Activated CD4-positive, alpha-beta memory T cell treated with anti-CD3 and anti-CD28 coated beads for 36 hours (primary cell): ENCODE measurements at places on chromosomes 3 and 15. TPM values are rescaled to one million over a fixed set of nuclear protein-coding genes. Genes with fewer than 3 reads are reported as not detected.
A peak's percentile ranks its signal among the peaks of the same experiment; 100 is the strongest.

NR2E3 gene
- total RNA-seq: not detected

DNA sequence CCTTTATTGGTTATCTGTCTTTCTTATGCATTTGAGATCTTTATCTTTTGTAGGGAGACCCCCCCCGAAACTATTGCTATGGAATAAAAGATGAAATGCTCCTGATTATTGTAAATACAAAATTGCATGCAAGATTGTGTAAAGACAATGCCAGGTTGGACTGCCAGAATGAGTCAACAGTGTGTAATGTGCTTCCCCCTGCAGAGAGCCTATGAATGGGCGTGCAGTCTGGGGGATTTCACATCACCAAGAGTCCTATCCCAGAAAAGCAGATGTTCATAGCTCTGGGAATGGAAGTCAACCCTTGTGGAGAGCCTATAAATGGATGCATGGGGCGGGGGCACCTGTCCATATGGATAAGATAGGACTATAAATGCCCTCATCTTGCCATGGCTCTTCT, 584.3 kb downstream of the NSUN3 start:
- no peak for DNase-seq

- DNase-seq: no peak
These were observed 640.9 kb downstream of the SQOR start for GRCh38 chr15:46275701-46276100.

LMLN gene
- 3.8 TPM for total RNA-seq

GRCh38 chr15:57044072-57044702, 125.7 kb downstream of the TCF12 start:
- DNase-seq: no peak

- peak; percentile 10 for DNase-seq
These were observed 52.3 kb downstream of the WNT5A start for GRCh38 chr3:55434789-55435188.

KCTD6 gene
- total RNA-seq: 8.0 TPM

DNA sequence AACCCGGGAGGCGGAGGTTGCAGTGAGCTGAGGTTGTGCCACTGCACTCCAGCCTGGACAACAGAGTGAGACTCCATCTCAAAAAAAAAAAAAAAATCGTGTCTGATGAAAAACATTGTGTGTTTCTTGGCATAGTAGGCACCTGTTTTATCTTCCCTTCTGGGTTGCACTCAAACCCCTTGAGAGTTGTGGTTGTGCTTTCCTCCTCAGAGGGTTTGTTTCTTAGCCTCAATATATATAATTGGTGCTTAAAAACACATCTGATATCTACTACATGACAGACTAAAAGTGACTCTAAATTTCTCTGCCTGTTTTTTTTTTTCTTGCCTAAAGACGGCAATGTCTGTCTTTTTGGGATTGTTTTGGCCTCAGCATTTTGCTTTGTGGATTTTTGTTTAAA, 7.6 kb downstream of the NR1D2 start:
- no peak for DNase-seq

GRCh38 chr3:183551930-183552329, 3.6 kb downstream of the KLHL6 start:
- DNase-seq: peak; percentile 80

- no peak for DNase-seq
These were observed 63.4 kb downstream of the KLF13 start for GRCh38 chr15:31390029-31390428.

DNA sequence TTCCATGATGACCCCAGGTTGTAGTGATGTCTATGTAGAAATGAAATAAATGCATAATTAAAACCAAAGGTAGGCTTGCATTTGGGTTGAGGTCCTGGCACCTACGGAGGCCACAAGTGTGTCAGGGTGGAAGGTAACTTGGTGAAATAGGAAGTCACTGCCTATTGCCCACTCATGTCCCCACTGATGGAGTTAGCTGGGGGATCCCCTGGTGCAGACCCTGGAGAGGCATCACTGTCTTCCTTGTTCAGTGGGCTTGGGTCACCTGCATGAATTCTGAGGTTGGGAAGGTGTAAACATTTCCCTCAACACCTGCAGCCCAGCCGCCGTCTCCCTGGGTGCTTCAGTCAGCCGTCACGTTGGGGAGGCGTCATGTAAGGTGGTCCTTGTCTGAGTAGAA, 97.1 kb downstream of the APBA2 start:
- DNase-seq: no peak

DNA sequence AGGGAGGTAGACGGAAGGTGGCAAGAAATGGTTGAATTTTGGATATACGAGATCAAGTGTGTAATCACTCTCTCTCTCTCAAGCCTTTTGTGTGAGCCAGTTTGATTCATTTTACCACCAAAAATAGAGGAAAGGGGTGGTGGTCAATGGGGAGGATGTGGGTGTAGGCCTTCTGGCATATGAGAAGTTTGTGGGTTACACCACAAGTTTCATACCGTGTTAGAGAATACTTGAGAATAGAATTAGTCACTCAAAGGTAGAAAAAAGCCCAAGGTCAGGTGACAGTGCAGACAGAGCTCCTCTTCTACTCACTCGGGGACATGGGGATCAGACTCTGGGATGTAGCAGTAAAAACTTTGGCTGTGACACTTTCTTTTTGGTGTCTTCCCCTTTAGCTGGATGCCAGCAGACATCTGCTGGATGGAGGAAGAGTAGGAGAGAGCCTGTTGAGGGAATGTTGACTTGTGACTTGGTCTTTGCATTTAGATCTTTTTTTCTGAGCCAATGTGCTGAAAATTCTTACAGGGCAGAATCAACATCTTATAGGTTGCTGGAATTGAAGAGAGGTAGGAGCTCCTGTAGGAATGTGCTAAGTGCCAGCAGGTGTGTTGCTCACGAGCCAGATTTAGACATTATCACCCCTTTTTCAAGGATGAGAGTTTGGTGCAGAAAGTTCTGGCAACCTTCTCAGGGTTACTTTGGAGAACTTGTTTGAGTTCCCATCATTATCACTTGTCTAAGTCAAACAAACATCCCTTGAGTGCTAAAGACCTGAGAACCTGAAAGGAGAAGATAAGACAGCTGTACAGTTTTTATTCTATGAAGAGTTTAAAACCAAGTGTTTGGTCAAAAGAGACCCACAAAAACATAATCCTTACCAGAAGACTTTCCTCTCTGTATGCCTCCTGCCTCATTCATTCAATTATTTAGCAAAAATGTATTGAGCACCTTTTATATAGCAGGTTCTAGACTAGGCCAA, 43.9 kb upstream of the RYK start:
- DNase-seq: peak; percentile 85

- DNase-seq: no peak
These were observed 136.9 kb downstream of the TJP1 start for GRCh38 chr15:29685156-29686078.

DNA sequence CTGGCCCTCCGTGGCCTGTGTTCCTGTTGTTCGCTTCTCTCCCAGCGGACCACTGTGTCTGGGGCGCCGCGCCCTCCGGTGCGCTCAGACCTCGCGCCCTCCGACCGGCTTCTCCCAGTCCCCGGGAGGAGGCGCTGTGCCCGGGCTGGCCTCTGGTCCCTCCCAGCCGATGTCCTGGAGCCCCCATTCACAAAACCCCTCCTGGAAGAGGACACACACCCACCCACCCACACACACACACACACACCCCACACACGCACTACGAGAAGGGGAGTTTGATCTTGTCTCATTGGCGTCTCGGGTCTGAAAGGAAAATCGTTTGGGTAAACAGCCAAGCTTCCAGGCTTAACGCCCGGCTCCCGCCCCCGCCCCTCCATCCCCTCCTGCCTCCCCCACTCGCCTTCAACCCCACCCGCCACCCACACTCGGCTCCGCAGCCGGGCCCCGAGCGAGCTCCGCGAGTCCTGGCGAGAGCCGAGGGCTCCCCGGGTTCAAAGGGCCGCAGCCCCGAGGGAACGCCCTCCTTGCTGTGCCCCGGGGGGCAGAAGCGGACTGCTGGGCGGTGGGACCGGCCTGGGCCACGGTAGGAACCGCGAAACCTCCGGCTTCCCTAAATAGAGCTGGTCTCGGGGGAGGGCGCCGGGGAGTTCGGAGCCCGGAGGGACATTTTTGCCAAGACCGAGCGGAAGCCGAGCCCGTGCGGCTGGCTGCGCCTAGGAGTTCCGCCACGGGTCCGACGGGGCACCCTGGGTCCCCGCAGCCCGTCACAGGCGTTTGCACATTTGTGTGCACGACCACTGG, 23.6 kb downstream of the NR2F2 start:
- DNase-seq: no peak

GRCh38 chr15:66862940-66863335, 160.9 kb downstream of the SMAD6 start:
- peak; percentile 86 for DNase-seq

KLF15 gene
- 0.46 TPM for total RNA-seq

GALNT15 gene
- not detected for total RNA-seq

GRCh38 chr15:62549345-62549970, 384.4 kb upstream of the C2CD4B start:
- DNase-seq: peak; percentile 10

DNA sequence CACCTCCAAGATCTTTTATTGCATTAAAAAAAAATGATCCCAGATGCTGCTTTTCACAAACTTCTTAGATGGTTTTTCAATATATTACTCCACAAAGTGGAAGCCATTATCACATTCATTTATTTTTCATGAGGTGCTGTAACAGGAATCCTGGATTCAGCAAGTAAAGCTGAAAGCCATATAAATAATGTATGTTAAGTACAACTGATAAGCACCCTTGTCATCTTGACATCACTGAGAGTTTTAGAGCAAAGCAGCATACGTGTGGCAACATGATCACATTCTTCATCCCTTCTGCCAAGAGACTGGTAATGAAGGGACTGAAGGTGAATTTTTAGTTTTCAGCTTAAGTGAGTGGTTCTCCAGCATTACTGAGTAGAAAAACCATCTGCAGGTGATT, 44.9 kb upstream of the LRRFIP2 start:
- DNase-seq: no peak

RPUSD2 gene
- total RNA-seq: 12.7 TPM

KBTBD12 gene
- total RNA-seq: not detected

DNA sequence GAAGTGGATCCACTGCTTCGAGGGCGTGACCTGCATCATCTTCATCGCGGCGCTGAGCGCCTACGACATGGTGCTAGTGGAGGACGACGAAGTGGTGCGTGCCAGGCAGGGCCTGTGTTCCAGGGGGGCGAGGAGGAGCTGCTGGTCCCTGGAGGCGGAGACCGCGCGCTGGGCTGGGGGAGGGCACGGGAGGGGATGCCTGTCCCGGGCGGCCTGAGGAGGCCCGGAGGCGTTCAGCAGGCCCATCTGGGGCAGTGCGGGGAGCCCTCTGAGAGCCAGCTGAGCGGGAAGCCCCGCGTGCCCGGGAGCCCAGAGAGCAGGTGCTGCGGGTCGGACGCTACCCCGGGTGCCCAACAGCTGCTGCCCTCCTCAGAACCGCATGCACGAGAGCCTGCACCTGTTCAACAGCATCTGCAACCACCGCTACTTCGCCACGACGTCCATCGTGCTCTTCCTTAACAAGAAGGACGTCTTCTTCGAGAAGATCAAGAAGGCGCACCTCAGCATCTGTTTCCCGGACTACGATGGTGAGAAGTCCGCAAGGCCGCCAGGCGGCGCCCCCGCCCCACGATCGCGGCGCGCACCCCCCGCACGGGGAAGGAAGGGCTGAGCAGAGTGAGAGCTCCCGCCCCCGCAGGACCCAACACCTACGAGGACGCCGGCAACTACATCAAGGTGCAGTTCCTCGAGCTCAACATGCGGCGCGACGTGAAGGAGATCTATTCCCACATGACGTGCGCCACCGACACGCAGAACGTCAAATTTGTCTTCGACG, 2.9 kb downstream of the GNAT1 start:
- DNase-seq: peak; percentile 87

- DNase-seq: no peak
These were observed 97.9 kb upstream of the NANOGP8 start for GRCh38 chr15:35182841-35183479.

GRCh38 chr15:66696770-66697169, 5.3 kb upstream of the SMAD6 start:
- no peak for DNase-seq

P2RY14 gene
- 0.17 TPM for total RNA-seq

DNA sequence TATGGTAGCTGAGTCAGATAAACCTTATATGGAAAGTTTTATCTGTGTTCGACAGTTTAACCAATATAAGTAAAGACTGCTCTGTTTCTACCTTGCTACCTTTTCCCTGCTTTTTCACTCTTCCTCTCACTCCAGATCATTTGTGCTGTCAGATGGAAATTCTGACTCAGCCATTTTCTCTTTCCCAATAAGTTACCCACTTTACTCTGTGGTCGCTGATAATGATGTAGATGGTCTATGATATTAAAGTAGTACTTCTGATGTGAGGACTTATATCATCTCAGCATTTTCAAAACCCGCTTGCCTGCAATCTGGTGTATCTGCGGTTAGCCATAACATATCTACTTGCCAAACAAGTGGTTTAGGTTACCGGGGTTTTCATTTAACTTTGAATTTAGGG, 15.0 kb upstream of the UTS2B start:
- DNase-seq: no peak

C3orf70 gene
- not detected for total RNA-seq

SLC2A2 gene
- total RNA-seq: not detected

CILP gene
- 0.05 TPM for total RNA-seq

GRCh38 chr3:69143612-69144011, 21.2 kb upstream of the LMOD3 start:
- no peak for DNase-seq

RHOA gene
- 497 TPM for total RNA-seq

RASGRP1 gene
- total RNA-seq: 174 TPM

NANOGP8 gene
- total RNA-seq: not detected

- DNase-seq: no peak
These were observed 146.0 kb downstream of the CHST2 start for GRCh38 chr3:143265501-143266070.

DNA sequence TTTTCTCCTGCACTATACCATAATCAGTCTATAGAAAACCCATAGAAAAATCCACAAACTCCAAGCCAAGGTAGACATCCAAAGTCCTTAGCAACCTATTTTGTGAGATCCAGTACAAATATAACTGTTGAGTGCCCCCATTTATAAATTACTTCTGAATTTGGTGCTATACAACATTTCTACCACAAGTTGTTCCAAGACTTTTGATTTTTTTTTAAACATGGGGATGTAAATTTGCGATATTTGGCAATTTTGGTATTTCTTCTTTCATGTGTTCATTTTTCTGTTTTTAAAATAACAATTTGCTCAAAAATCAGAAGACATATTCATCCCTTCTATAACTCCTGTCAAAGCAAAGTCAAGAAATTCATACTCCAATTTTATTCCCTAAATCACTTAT, 763.8 kb downstream of the ROBO1 start:
- no peak for DNase-seq

DNA sequence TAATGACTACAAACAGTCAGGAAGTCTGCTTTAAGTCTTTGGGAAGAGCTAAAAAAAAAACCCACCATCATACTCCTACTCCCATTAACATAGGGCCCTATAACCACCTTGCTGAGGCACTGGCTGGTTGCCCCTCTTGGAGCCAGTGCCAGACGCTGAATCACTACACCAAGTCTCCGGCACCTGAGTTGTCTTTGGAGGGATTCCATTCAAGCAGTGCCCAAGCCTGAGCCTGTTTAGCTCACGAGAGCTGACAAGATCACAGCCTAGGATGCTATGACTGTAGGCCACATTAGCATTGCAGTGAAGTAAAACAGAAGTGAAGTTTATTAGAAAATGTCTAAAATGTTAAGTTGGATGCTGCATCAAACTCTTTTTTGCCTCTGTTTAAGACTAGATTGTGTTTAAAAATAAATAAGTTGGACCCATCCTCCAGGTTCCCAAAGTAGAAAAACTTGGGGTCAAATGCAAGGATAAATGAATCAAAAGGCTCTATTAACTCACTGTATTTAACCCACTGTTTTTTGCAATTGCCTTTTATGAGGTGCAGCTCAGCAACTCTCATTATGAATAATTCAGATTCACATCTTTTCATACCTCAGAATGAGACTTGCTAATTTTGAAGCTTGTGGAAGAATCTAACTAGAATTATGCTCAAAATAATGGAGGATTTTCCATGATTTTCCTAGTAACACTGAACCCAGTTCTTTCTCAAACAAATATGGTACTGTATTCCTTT, 461.9 kb downstream of the FOXP1 start:
- peak; percentile 43 for DNase-seq

TMOD3 gene
- total RNA-seq: 61.6 TPM
